GM10248 (cell line): ENCODE measurements at places on chromosomes 11 and 22.

DNA sequence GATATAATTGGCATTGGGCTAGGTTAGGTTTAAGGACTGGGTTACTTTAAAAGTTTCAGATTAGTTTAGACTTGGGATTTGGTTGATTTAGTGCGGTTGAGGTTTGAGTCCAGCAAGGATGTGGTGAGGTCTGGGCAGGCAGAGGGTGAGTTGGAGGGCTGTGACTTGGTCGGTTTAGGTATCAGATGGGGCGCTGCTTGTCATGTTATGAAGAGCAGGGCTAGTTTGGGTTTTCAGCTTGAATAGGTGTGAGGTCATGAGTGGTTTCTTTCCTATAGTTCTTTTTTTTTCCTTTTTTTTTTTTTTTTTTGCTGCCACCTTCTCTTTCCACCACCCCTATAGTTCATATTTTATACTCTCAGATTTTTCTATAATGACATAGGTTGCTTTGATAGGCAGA lies 4.8 kb downstream of the CLCF1 start:
- no peak for DNase-seq

DNA sequence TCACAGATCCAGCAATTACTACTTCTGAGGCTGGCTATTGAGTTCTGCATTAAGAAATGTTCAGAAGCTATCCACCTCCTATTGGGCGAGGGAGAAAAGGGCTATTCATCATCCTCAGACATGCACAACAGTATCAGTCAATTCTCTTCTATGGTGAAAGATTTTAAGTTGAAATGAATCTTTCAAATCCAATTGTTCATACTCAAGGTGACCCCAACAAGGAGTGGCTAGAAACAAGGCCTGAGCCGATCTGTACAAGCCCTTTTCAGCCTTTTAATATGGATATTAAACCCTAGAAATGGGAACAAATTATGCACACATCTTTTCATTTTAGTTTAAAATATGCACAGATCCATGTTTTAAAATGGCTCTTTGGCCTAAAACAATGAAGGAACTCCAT lies 303.5 kb upstream of the PITPNB start:
- DNase-seq, result no peak

DNA sequence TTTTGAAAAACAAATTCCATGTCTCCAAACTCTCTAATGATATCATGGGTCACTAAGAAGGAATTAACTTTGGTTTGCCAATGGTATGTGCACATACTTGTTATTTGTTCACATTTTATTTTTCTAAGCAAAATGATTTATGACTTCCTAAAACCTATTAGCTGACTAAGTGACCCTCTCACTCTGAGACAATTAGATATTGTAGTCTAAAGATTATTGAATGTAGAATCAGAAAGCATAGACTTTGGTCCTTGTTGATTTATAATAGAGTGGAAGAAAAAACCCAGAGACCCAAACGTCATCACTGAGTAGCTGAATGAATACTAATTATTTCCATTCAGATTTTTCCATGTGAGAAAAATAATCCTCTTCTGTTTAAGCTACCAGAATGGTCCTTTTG lies 243.5 kb upstream of the ANO3 start:
- no peak for DNase-seq

- no peak for DNase-seq
Measured at GRCh38 chr22:43506487-43506886, 94.7 kb downstream of the MPPED1 start.

DNA sequence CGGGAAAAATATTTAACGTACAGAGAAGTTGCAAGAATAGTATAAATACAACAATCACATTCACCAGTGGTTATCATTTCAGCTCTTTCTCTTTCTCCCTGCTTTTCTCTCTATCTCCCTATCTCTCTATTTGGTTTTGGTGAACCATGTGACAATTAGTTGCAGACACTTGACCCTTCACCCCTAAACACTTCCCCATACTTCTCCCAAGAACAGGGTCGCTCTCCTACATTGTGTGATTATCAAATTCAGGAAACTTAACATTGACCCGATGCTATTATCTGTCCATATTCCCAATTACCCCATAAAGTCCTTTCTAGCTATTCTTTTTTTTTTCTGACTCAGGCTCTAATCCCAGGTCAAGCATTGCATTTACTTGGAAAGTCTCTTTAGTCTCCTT lies 4.8 kb upstream of the CYB5R3 start:
- DNase-seq, result no peak

GRCh38 chr11:13247606-13248296 lies 29.8 kb upstream of the BMAL1 start:
- no peak for DNase-seq

DNA sequence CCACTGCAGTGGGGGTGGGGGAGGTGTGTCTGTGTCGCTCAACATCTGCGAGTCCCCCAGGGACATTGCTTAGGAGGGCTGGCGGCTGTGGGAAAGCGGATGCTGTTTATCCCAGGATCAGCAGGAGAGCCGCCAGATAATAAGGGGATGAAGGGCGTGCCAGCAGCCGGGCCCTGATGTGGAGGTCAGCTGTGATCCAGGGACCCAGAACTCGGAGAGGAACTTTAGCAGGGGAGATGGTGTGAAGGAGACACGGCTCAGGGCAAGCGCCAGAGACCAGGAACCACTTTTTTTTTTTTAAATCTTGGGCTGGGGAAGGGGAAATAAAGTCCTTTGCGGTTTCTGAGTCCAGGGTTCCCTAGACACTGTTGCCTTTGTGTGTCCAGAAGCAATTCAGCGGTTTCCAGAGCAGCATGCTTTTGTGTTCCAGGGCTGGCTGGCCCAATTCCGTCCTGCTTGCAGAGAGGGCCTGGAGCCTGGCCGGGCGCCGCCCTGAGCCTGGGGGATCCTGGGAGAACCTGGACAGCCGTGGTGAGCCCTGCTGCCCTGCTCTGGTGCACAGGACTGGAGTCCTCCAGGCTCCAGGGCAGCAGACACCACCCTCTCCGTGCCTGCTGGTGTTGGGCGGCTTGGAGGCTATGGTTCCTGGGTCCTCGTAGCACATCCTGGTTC lies at the start of gene GRAMD4:
GRAMD4 (plus strand) TSS at position 557 of the 672 bp plus-strand sequence. CDS start 6,414 bp downstream, outside the sequence.
- no peak for DNase-seq

- peak; percentile 62 for DNase-seq
Measured at GRCh38 chr11:72743321-72744221, 8.6 kb downstream of the ARAP1 start.

DNA sequence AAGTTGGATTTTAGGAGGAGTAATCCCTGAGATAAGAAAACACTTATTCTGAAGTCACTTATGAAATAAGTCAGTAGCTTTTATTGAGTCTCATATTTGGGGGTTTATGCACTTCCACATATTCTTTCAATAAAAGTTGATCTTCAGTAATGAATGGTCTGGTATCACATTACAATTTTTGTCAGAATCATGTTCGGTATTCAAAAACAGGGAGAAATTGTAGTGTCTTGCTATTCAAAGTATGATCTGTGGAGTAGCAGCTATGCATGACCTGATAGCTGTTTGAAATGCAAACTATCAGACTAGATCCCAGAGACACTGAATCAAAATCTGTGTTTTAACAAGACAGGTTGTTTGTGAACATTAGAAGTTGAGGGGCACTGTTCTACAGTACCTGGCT lies 857.6 kb downstream of the METTL15 start:
- DNase-seq, result no peak

GRCh38 chr11:69490516-69490915 lies 9.1 kb downstream of the LINC01488 start:
- no peak for DNase-seq

DNA sequence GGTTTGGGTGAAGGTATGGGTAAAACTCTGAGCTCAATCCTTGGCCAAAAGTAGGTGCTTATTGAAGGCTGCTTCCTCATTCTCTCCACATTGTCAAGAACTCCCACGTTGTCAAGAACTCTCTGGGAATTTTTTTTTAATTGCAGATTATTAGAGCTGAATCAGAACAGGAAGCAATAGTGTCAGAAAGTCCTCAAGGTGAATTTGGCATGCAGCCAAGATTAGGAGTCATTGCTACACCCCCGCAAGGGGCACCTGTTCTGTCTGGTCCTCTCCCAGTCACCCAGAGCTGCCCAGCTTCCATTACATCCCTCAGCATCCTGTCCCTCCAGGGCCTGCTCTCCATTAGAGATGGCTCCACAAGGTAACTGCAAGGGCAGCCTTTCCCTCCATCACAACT lies 996.5 kb downstream of the OPCML start:
- DNase-seq, result no peak

DNA sequence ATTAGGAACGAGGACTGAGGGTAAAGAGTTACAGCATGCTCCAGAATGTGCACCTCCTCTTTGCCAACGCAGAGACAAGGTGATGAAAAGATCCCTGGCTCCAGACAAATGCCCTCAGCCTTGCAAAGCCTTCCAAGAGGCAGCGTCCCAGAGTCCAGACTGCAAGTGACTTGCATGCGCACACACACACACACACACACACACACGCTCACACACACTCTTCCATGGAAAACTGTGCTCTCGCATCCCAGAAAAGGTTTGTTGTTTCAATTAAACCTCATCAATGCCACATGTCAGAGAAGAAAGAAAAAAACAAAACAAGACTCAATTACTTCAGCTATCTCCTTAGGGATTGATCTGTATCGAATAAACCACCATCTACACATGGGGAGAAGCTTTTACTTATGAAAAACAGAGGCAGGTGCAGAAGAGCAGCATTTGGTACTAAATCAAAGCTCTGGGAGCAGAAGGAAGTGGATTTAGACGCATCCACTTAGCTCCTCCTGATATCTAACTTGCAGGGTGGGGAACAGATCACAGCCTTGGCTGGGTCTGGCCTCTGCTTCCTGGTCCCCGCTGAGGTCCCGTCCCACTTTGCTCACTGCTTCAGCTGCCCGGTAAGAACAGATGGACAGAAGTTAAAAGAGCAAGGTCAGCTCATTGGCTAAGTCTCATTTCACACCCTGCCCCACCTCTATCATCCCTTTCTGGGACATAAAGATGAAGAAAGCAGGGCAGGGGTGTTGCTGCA lies 249.8 kb upstream of the BLID start:
- no peak for DNase-seq

- no peak for DNase-seq
Measured at GRCh38 chr22:25853501-25854284, 111.7 kb downstream of the MYO18B start.

GRCh38 chr11:109745996-109746625 lies 324.1 kb downstream of the C11orf87 start:
- no peak for DNase-seq

- DNase-seq, result peak; percentile 59
Measured at GRCh38 chr11:46237248-46238077, 40.0 kb upstream of the CREB3L1 start.

- no peak for DNase-seq
Measured at GRCh38 chr22:48333323-48333763, 1494.3 kb downstream of the BRD1 start.

GRCh38 chr22:26898946-26899605 lies 241.7 kb downstream of the MIAT start:
- DNase-seq, result no peak

DNA sequence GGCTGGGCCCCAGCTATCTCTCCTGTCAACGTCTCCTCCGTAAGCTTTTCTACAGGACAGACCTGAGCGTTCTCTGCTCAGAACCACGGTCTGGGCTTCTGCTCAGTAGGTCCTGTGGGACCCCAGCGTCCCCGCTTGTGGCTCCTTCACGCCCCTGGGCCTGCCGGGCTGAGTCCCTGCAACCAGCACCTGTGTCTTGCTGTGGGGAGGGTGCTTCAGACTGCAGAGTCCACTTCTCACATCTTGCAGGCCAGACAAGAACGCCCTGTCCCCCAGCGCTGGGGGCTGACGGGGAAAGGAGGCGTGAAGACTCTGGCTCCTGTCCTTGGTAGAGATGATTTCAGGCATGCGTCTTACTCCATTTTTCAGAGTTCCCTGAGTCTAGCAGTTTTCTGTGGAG lies 1480.8 kb downstream of the BRD1 start:
- DNase-seq, result no peak

DNA sequence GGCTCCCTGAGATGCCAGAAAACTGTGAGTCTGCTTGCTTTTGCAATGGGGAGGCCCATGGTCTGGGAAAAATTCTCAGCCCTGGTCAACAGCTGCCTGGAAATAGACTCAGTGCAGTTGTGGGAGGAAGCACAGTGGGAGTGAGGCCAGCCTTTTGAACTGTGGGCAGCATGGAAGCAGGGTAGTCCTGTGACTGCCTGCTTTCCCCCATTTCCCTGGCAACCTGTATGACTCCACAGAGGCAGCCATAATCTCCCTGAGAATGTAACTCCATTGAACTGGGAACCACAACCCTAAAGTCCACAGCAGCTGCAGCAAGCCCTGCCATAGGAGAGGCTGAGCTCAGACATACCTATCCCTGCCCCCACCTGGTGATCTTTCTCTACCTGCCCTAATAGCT lies 494.6 kb upstream of the FAT3 start:
- DNase-seq, result no peak

GRCh38 chr11:28107191-28107749 lies 686 bp downstream of the KIF18A start:
- DNase-seq, result peak; percentile 9

DNA sequence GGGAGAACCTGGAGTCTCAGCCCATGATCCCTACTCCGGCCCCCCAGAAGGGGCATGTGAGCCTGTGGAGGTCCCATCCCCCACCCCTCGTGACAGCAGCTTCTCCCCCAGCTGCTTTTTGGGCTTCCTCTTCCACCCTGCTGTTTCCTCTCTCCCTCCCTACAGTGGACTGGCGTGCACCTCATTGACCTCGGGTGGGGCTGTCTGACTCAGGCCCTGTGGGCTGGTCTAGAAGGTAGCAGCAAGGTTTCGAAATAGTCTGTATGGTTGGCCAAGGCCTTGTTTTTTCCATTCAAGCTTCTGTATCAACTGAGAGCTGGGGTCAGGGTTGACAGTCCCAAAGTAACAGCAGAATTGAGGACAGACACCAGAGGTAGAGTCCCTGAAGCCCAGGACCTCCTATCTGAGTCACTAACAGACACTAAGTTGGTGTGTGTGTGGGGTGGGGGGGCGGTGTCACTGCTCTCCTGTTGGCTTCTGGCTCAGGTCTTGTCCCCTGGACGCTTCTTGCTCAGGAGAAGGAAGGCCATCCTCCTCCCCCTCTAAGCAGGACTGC lies 7.7 kb downstream of the SLC37A2 start:
- peak; percentile 83 for DNase-seq

DNA sequence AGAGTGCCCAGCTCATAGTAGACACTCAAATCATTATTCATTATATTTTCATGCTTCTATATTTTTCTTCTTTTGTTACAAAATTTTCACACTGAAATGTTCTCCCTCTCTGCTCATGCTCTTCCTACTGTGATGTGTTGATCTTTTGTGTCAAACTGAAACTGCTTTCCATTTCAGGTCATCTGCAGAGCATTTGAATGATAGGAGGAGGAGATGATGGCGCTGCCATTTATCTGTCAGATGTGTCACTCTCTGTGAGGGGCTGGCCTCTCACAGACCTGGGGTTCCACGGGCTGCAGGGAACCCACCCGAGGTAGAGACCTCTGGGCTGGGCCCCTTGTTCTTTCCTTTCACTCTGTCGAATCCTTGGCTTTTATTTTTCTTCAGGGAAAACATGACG lies 41.1 kb downstream of the OR10A6 start:
- DNase-seq, result peak; percentile 24

- no peak for DNase-seq
Measured at GRCh38 chr22:20610243-20610686, 102.9 kb downstream of the MED15 start.

DNA sequence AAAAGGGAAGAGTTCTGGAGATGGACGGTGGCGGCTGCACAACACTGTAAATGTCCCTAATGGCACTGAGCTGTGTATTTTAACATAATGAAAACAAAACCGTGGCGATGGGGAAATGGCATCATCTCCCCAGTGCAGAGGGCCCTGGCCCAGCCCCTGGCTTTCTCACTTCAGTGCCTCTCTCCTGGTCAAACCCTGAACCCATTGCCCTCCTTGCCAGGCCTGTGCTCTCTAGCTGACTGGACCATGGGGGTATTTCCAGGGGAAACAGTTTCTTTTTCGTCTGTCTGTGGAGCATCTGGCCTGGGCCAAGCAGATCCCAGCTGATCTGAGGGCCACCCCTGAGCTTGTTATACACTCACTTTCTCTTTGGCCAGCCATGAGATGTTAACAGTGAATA lies 17.4 kb upstream of the NAP1L4 start:
- no peak for DNase-seq
